Heart left ventricle (tissue), 16 donors: ENCODE measurements at places on chromosomes 4 and X. TPM values are rescaled to one million over a fixed set of nuclear protein-coding genes. Genes with fewer than 3 reads are reported as not detected.
A peak's percentile ranks its signal among the peaks of the same experiment; 100 is the strongest.

GRCh38 chr4:77500801-77501200, 104.8 kb upstream of the CXCL13 start:
- no peak for DNase-seq
- H3K4me1 ChIP-seq: no peaks in the 10 kb centered on the region
- no peaks in the 10 kb centered on the region for H3K36me3 ChIP-seq
- no peak overlapping the region for H3K4me3 ChIP-seq

- no peak for DNase-seq
- H3K4me3 ChIP-seq: no peak overlapping the region
- H3K27ac ChIP-seq: no peak overlapping the region
- H3K4me1 ChIP-seq: peaks cover 6% of the 10 kb centered on the region
- no peaks in the 10 kb centered on the region for H3K27me3 ChIP-seq
Observed at GRCh38 chr4:183438458-183439113, 5.8 kb upstream of the CDKN2AIP start.

- no peaks in the 10 kb centered on the region for H3K4me1 ChIP-seq
- H3K27ac ChIP-seq: no peak overlapping the region
- no peak for DNase-seq
- H3K36me3 ChIP-seq: no peaks in the 10 kb centered on the region
- H3K27me3 ChIP-seq: no peaks in the 10 kb centered on the region
Observed at GRCh38 chr4:109959195-109959594, 46.5 kb downstream of the EGF start.

DNA sequence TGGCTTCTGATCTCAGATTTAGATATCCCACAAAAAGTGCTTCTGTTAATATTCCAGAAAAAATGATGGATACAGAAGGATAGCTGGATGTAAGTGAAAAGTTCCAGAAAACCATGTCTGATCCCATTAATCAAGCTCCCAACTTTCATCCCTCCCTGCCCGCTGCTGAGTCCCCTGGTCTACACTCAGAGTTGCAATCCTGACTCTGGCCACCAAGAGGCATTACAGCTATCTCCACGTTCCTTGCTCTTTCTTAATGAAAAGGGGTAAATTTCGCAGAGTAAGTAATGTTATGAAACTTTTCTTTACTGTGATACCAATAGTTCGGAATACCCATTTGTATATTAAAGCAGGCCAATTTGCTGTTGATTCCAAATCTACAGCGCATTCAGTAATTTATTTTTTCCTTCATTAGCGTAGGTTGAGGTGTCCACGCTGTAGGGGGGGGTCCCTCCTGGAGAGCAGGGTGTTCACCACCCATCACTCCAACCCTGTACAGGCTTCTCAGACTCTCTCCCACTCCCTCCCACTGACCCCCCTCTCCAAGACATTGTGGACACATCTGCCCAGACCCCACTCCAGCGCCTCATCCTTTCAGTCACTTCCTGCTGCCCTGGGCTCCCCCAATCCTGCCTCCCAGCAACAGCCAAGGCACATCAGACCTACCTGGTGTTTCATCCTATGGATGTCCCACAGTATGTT, 55.1 kb downstream of the RAB40A start:
- peak; percentile 17 for DNase-seq
- H3K36me3 ChIP-seq: no peaks in the 10 kb centered on the region
- no peaks in the 10 kb centered on the region for H3K4me1 ChIP-seq

MTTP gene
- total RNA-seq: 2.8 TPM

DNA sequence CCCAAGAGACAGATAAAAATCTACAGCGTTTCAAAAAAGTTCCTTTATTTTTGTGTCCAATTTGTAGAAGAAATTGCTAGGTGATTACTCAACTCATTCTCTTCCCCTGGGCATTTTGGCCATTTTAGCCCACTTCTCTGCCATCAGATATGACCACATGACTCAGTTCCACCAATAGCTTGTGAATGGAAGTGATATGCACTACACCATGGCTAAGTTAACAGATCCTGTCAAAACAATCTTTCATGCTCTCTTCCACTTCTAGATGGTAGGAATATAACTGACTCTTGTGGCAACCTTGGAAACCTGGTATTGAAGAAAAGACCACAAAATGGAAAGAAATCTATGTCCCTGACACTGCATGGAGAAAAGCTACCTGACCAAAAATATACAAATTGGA, 26.2 kb upstream of the FREM3 start:
- no peak overlapping the region for H3K4me3 ChIP-seq
- H3K36me3 ChIP-seq: no peaks in the 10 kb centered on the region
- H3K27me3 ChIP-seq: no peaks in the 10 kb centered on the region
- DNase-seq: no peak
- H3K4me1 ChIP-seq: no peaks in the 10 kb centered on the region

DNA sequence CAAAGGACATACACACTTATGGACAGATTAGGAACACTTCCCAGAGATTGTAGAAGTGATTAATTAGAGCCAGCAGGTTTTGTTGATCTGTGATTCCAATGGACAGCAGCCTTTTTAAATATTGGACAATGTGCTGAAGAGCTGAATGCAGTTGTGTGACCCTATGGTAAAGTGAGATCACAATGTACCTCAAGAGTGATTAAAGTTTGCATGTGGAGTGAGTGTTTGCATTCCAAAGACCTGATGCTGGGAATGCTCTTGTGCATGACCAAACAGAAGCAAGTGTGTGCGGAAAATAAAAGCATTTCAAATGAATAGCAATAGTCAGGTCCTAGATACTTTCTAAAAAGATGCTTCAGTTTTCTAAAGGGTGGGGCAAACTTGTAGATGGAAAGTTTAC, 154.1 kb downstream of the BANK1 start:
- H3K36me3 ChIP-seq: no peaks in the 10 kb centered on the region
- DNase-seq: no peak
- no peak overlapping the region for H3K4me3 ChIP-seq
- H3K4me1 ChIP-seq: no peaks in the 10 kb centered on the region

- H3K4me3 ChIP-seq: no peak overlapping the region
- no peaks in the 10 kb centered on the region for H3K27me3 ChIP-seq
- DNase-seq: no peak
Observed at GRCh38 chrX:6371353-6371752, 142.7 kb upstream of the NLGN4X start.

RTL5 gene
- 1.2 TPM for total RNA-seq

DNA sequence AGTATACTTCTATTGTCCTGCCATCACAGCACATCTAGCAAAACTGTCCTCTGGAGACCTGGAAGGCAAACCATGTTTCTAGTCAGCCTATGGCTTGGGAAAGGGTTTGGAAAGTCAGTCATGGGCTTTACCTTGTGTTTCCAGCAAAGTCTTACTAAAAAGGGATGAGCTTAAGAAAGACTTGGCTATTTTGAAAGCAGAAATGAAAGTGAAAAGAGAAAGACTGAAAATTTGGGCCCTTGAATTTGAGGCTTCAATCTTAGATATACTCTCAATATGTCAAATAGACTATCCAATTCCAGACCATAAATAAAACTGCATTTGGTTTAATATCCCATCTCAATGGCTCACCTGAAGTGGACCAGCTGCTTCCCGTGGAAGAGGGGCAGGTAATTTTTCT, 127.9 kb downstream of the ZNF330 start:
- no peaks in the 10 kb centered on the region for H3K27me3 ChIP-seq
- no peaks in the 10 kb centered on the region for H3K4me1 ChIP-seq
- no peak overlapping the region for H3K27ac ChIP-seq
- no peak for DNase-seq

DNA sequence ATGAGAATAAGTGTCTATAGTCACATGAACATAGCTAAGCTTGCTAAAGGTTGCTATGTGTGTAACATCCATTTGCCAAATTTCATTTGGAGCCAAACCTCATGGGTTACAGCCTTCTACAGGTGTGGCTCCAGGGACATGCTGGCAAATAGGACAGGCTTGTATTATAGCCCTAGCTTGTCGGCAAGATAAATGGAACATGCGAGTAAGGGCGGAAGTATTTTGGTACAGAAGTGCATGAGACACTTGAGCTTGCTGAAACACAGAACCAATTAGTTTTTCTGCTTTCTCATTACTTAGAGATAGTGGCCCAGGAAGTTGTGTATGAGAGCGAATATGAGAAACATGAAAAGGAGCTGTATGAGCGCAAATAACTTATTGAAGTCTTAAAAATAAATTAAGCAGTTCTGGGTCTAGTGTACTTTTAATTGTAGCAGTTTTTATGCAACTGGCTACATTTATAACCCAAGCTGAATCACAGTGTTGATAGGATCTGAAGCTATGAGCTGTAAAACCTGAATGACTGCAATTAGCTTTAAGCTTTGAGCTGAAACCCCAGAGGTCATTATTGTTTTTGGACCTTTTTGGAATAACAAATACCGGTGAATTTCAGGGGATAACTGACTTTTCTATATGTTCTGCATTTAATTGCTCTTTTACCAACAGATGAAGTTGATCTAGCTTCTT, 64.6 kb downstream of the KDM5C start:
- H3K27ac ChIP-seq: no peak overlapping the region
- no peak for DNase-seq
- no peak overlapping the region for H3K4me3 ChIP-seq
- H3K4me1 ChIP-seq: no peaks in the 10 kb centered on the region

ARR3 gene
- not detected for total RNA-seq

ADH1B gene
- 69.5 TPM for total RNA-seq

- H3K4me1 ChIP-seq: no peaks in the 10 kb centered on the region
- DNase-seq: no peak
- H3K27ac ChIP-seq: no peak overlapping the region
- no peaks in the 10 kb centered on the region for H3K36me3 ChIP-seq
- H3K27me3 ChIP-seq: no peaks in the 10 kb centered on the region
Observed at GRCh38 chr4:188025476-188025875, 29.9 kb downstream of the ZFP42 start.

- H3K27ac ChIP-seq: no peak overlapping the region
- H3K36me3 ChIP-seq: no peaks in the 10 kb centered on the region
- no peak for DNase-seq
- H3K4me3 ChIP-seq: no peak overlapping the region
- no peaks in the 10 kb centered on the region for H3K4me1 ChIP-seq
- H3K27me3 ChIP-seq: no peaks in the 10 kb centered on the region
Observed at GRCh38 chr4:111136438-111136837, 513.6 kb upstream of the PITX2 start.

DNA sequence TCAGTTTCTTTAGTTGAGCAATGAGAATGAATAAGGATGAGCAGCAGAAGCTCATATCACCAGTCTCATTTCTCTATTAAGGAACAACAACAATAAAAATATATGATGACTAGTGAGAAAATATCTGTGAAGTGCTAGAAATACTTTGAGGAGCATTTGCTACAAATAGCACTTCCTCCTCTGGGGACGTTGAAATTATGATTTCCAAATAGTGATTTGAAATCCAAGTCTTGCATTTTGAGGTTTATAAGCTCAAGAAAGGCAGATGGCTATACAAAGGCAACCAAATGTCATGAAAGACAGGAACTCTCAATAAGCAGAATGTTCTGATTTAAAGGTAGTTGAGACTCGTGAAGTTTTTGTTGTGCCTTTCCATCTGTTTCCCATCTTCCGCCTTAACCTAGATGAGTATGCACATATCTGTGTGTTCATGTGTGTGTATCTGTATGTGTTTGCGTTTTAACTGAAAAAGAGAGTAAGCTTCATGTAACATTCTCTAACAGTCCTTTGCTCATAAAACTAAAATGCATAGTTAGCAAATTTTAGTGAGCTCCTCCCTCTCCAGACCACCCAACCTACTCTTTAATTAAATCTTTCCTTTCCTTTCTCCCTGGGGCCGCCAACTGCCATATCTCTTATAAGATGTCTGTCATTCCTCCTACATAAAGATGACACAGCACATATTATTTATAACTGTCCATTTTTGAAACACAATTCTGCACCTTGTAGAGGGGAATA, 222.6 kb upstream of the RASGEF1B start:
- no peak for DNase-seq
- no peak overlapping the region for H3K27ac ChIP-seq
- peaks cover 3% of the 10 kb centered on the region for H3K4me1 ChIP-seq
- no peak overlapping the region for H3K4me3 ChIP-seq

DNA sequence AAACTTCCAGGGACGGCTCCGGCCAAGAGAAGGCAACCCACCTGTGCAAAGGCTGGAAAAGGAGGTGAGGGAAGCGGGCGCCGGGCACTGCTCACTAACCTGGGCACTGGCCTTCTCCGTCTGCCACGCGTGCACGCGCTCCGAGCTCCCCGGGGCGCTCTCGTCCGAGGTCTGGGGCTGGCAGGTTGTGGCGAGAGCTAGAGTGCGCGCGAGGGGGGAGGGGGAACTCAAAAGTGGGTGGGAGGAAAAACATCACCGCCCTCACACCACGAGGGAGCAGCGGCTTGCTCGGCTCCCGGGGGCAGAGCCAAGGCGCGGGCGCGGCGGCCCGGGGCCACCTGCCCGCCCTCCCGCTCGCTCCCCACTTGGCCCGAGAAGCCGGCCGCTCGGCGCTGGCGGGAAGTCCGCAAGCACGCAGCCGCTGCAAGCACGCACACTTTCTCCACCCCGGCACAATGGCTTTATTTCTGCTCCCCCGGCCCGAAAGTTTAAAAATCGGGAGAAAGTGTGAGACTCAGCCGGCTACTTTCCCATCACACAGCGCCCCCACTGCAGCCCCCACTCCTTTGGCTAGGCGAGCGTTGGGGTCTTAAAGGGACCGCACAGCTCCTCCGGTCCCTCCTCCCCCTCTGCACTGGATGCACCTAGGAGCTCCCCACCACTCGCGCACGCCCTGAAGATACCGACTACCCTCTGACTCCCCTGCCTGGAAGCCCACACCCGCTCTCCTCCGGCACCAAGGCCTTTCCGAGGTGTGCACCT, at the start of gene CHRDL1:
TSS of gene CHRDL1 (minus strand) at position 173 of the 762 bp plus-strand sequence. CDS start 3,636 bp downstream, outside the sequence.
- H3K27me3 ChIP-seq: no peaks in the 10 kb centered on the region
- H3K4me3 ChIP-seq: peak within 1 kb of the TSS; percentile 32
- no peaks in the 10 kb centered on the region for H3K4me1 ChIP-seq
- peak; percentile 11 for DNase-seq
- no peak within 1 kb of the TSS for H3K27ac ChIP-seq

DNA sequence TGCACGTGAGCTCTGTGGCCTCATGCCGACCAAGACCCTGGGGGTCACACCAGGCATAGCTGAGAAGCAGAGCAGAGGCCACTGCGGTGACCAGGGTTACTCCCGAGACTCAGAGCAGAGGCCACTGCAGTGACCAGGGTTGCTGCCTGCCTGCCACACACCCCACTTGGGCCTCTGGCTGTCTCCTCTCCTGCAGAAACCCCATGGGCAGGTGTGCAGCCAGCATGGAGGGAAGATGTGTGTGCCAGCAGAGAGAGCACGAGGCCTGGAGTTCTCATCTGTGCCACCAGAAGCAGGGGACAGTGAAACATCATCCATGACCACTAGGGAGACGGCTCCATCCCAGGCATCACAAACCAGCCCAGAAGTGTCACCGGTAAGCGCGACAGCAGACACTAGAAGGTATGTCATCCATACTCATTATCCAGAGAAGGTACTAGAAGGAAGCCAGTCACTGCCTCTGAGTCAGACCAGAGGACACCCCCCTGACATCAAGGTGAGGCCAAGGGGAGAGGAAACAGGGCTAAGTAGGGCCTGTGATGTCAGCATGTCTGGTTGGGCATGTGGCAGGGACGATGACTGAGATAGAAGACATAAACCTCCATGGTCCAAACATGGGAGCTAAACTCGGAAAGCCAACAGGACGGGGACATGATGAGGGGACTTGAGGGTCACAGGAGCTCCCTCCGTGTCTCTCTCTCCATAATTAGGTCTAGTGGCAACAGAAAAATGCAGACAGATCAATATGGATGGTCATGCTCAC, 24.2 kb upstream of the SPON2 start:
- no peak for DNase-seq
- no peaks in the 10 kb centered on the region for H3K27me3 ChIP-seq

BTK gene
- 5.2 TPM for total RNA-seq

DMP1 gene
- not detected for total RNA-seq

- no peaks in the 10 kb centered on the region for H3K27me3 ChIP-seq
- H3K4me3 ChIP-seq: no peak overlapping the region
- no peaks in the 10 kb centered on the region for H3K36me3 ChIP-seq
- DNase-seq: no peak
- H3K27ac ChIP-seq: no peak overlapping the region
Observed at GRCh38 chr4:115790812-115791211, 677.4 kb upstream of the NDST4 start.

SH3D19 gene
- 113 TPM for total RNA-seq

MAGEE2 gene
- not detected for total RNA-seq
